ENCODE measurements at places on chromosomes 6 and 20.

DNA sequence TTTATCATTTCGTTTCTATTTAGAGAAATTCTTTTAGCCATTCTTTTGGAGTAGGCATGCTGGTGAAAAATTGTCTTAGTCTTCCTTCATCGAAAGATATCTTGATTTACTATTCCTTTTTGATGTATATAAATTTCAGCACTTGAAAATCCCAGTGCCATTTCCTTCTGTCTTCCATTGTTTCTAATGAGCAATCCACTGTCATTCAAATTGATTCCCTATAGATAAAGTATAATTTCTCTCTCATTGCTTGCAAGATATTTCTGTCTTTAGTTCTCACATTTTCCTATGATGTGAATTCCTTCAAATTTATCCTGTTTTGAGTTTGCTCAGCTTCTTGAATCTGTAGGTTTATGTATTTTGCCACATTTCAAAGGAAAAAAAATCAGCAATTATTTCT, 251.1 kb upstream of the CHD6 start:
- DNase-seq = no peak

GRCh38 chr20:17836303-17836861, 132.2 kb downstream of the SNX5 start:
- DNase-seq = no peak

- no peak for DNase-seq
Measured at GRCh38 chr6:145643760-145644159, 91.6 kb downstream of the EPM2A start.

DNA sequence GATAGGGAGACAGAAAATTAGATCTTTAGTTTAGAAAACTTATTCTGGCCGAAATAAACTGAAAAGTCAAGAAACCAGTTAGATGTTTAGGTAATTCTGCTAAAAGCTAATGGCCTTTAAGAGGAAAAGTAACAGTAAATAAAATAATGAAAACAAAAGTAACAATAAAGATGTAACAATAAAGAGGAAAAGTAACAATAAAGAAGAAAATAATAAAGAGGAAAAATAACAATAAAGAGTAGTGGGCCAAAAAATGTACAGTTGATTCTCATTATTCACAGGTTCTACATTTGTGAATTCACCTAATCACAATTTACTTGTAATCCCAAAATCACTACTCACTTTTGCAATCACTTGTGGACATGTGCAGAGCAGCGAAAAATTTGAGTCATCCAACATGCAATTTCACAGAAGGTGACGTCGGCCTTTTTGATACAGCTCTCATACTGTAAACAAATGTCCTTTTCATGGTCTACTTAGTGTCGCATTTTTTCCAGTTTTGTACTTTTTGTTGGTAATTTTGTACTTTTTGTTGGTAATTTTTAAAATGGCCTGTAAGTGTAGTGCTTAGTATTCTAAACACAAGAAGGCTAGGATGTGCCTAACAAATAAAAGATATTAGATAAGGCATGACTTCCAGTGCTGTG, 24.0 kb downstream of the HBS1L start:
- DNase-seq = no peak

GRCh38 chr20:22920898-22921297, 114.2 kb upstream of the SSTR4 start:
- no peak for DNase-seq

GRCh38 chr6:49328051-49328744, 134.9 kb downstream of the MMUT start:
- DNase-seq = no peak

DNA sequence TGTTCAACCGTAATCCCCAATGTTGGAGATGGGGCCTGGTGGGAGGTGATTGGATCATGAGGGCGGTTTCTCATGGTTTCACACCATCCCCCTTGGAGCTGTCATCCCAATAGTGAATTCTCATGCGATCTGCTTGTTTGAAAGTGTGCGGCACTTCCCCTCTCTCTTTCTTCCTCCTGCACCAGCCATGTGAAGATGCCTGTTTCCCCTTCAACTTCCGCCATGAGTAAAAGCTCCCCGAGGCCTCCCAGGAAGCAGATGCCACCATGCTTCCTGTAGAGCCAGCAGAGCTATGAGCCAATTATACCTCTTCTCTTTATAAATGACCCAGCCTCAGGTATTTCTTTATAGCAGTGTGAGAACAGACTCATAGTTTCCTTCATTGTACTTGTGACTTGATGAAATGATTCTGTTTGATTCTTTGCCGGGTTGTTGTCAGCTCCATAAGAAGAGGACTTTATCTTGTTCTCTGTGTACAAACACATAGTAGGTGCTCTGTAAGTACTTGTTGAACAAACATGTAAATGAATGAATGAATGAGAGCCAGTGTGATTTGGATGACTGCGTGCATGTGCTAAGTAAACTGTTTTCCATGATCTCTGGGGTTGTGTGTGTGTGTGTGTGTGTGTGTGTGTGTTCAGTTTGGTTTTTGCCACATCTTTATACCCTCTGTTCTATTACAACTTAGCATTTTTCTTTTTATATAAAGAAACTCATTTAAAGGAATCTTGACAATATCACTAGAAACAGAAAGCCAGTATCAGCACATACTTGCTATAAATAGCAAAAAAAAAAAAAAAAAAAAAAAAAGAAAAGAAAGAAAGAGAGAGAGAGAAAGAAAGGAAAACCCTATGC, 22.5 kb upstream of the PTGIS start:
- no peak for DNase-seq

GRCh38 chr6:41798901-41799558, 11.5 kb downstream of the TOMM6 start:
- no peak for DNase-seq

DNA sequence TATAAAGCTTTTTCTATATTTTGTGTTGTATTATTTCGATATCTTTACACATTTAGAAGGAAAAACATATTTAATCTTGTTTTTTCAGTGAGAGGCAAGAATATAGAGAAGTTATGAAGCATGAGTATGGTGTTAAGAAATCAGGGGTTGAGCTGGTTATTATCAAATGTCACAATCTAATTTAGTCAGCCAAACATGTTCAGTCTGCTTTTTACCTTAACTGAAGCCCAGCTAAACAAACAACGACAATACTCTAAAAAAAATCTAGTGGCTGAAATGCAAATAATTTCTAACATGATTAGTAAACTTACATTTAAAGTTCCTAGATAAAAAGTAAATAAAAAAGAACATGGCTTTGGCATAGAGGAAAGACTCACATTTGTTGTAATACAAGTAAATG, 433.8 kb upstream of the NRSN1 start:
- DNase-seq = peak; percentile 53

GRCh38 chr6:146767632-146768031, 168.9 kb downstream of the ADGB start:
- DNase-seq = no peak

DNA sequence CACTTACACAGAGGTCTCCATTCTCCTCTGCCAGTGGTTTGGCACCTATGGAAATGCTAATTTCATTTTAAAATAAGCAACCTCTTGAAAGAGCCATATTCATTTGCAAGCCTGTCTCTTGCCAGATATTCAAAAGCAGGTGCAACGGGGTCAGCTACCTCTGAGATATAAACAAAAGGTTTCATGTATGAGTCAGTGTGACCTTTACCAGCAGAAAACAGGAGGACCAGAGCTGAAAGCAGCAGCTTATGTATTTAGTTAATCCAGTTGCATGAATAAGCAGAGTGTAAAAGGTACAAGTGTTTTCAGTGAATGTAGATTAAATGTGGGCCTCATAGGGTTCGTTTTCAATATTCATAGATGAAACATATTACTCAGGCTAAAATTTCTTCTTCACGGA, 56.0 kb downstream of the TENT5A start:
- no peak for DNase-seq

- no peak for DNase-seq
Measured at GRCh38 chr6:31878222-31878621, 575 bp downstream of the SLC44A4 start.

DNA sequence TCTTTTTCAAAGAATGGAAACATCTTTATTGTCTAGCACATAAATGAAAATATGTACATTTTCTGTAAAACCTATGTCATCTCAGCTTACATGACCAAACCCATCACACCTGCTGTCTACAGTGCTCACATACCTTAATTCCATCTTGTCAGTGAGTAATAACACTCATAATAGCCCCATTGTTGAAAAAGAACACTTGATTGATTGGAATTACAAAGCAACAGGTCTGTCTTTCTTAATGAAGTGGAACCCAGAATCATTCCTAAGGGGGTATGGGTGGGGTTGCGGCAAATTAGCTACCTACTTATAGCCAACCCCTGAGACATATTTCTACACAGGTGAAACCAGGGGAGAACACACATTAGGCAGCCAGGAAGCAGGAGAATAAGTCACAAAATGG, 20.2 kb downstream of the ADGRF4 start:
- DNase-seq = no peak

GRCh38 chr20:21389368-21389767, 8.0 kb downstream of the NKX2-4 start:
- DNase-seq = no peak

DNA sequence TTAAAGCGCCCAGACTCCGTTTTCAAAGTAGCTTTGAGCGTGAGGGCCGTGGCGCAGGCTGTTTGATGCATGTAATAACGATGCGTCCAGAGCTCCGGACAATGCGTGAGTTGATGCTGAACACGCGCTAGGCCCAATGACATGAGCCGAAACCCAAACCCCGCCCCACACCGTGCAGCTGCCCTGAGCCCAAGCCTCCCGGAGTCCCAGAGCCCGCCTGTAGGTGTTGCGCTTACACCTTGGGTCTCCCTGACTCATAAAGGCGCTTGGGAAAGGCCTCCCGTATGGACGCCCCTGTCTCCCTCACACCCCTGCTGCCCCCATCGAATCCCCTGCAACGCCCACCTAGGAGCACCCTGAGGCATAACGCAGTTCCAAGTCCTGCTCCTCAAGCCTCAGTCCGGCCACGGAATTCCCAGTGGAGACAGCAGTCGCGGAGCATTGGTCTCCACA, 87.6 kb downstream of the ERMARD start:
- DNase-seq = peak; percentile 41

GRCh38 chr6:131979515-131980337, 28.6 kb upstream of the CCN2 start:
- DNase-seq = no peak

DNA sequence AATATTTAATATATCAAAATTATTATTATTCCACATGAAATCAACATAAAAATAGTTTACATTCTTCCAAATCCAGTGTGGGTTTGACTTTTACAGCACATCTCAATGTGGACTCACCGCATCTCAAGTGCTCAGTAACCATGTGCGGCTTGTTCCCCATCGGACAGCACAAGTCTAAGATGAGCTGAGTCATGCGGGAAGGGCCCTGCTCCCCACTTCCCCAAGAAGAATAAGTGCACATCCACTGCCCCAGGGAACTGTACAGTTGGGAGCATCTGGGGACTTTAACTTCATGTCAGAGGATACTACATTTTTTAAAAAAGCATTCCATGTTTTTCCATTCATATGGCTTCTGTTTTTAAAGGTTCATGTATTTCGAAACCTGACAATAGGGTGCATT, 325.6 kb downstream of the BTBD3 start:
- no peak for DNase-seq

GRCh38 chr6:65938000-65938399, 231.0 kb upstream of the EYS start:
- DNase-seq = no peak

DNA sequence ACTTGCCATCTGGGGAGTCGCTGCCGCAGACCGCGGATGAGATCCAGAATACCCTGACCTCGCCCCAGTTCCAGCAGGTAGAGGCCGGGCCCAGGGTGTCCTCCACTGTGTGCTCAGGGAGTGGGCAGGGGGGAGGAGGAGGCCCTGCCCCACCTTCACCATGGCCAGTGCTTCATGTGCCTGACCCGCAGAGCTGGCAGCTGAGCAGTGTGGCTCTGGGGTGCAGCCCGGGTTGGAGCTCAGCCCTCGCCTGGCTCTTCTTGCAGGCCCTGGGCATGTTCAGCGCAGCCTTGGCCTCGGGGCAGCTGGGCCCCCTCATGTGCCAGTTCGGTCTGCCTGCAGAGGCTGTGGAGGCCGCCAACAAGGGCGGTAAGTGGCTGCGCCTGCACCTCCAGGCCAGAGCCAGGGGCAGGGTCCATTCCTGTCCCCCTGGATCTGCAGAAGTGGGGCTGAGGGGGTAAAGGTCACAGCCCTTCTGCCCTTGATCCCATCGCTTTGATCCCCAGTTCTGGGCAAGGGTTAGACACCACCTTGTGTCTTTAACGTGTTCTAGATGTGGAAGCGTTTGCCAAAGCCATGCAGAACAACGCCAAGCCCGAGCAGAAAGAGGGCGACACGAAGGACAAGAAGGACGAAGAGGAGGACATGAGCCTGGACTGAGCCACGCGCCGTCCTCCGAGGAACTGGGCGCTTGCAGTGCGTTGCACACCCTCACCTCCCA, 5.5 kb downstream of the ADRM1 start:
- DNase-seq = no peak

DNA sequence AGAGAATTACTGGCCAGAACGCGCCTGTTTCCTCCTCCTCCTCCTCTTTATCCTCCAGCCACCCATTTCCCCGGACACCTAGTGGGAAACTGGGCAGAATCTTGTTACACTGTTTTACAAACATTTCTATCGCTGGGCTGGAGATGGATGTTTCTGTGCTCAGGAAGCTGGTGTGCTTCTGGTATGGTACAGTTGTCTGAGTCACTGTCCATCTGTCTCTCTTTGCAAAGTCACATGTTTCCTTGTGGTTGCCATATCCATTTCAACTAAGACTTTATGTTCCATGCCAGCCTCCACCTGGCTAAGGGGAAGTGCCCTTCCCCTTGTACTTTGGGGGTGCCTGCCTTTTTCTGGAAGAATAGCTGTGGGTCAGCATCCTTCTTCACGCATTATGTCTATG, 52.9 kb upstream of the SLC22A16 start:
- DNase-seq = peak; percentile 62

- DNase-seq = peak; percentile 85
Measured at GRCh38 chr20:20827992-20828597, 115.7 kb upstream of the RALGAPA2 start.

DNA sequence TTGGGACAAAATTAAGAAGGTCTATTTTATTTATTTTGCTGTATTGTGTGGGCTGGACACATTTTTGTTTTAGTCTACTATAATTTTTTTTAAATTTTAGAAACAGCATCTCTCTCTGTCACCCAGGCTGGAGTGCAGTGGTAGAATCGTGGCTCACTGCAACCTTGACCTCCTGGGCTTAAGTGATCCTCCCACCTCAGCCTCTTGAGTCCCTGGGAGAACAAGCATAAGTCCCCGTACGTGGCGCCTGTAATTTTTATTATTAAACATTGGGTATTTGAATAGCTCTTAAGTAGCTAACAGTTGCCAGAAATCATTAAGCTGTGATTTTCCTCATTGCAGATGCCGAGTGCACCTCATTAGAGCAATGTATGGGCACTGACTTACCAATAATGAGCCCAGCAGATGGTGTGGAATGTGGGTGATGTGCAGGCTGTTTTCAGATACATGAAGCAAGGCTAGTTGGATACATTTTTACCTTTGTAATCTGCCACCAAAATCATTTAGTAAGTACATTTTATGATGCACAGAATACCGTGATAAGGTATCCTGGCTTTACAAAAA, 10.3 kb upstream of the MAS1 start:
- peak; percentile 86 for DNase-seq

GRCh38 chr20:3651204-3651962, 11.8 kb downstream of the GFRA4 start:
- no peak for DNase-seq

GRCh38 chr20:61387954-61388348, 135.9 kb downstream of the CDH4 start:
- DNase-seq = no peak

GRCh38 chr20:23637282-23638221, at the start of gene CST3:
CST3 (minus strand) TSS chr20:23637955; CDS start chr20:23637862, 93 bp downstream.
- peak; percentile 79 for DNase-seq

GRCh38 chr6:17877196-17877894, 110.1 kb downstream of the KIF13A start:
- no peak for DNase-seq

All from NCI-H2171 treated with DMSO at 0.1 percent for 48 hours (cell line).